Kidney (tissue), 22 donors: ENCODE measurements at places on chromosomes 7 and 10.
A peak's percentile ranks its signal among the peaks of the same experiment; 100 is the strongest.

- peaks cover 20% of the 10 kb centered on the region for H3K4me1 ChIP-seq
- no peak overlapping the region for H3K4me3 ChIP-seq
- H3K27ac ChIP-seq: peak overlapping the region; percentile 89
- no peaks in the 10 kb centered on the region for H3K27me3 ChIP-seq
These were observed 36.0 kb downstream of the MYOF start for GRCh38 chr10:93445978-93446720.

DNA sequence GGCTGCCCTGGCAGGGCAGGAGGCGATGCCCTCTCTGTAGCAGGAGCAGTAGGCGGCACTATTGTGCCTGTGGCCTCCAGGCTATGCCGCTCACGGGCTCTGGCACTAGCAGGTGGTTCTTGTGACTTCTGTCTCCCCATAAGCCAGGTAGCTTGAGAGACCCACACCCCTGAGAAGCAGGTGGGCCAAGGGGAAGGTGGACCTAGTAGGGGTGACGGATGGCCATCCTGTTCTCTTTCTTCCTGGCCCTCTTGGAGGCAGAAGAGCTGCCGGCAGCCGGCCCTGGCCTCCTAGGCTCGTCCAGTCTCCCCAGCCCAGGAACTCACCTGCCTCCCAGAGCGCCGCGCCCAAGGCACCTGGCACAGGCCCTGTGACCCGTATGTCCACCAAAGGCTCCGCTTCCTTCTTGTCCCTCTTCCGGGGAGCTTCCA is 15.4 kb downstream of the MMRN2 start:
- H3K27me3 ChIP-seq: no peaks in the 10 kb centered on the region
- DNase-seq: no peak
- no peaks in the 10 kb centered on the region for H3K4me1 ChIP-seq
- H3K27ac ChIP-seq: no peak overlapping the region
- no peaks in the 10 kb centered on the region for H3K36me3 ChIP-seq

- no peak for DNase-seq
- no peaks in the 10 kb centered on the region for H3K4me1 ChIP-seq
- H3K36me3 ChIP-seq: peaks cover 7% of the 10 kb centered on the region
- no peaks in the 10 kb centered on the region for H3K27me3 ChIP-seq
These were observed 52.2 kb downstream of the R3HCC1L start for GRCh38 chr10:98186681-98187080.

DNA sequence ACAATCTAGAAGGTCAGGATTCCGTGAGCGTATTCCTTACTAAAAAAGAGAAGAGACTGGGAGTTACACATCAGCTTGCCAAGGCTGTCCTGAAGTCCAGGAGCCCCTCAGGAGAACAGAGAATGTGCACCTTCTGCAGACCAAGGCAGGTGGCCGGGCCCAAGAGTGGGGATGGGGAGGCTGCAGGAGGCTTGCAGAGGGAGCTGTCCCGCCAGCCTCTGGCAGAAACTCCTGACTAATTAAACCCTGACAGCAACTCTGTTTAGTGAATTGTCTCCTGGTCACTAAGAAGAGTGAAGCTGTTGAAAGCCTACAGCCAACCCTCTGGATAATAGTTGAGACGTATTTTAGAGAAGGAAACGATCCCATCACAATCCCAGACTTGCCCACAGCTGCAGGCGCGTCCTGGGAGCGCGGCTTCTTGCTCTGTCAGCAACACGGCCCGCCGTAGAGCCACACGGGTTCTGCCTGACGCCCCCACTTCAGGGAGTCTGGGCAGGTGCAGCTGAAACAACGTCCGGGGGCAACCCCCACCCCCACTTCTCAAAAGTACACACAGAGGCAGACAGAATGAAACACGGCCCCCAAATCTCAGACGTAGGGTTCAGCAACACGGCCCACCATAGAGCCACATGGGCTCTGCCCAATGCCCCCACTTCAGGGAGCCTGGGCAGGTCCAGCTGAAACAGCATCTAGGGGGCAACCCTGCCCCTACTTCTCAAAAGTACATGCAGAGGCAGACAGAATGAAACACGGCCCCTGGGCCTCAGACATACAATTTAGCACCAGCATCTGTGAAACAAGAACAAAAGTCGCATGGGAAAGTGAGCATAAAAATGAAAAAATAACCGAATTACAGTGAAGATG is 45.2 kb downstream of the DIP2C start:
- no peaks in the 10 kb centered on the region for H3K27me3 ChIP-seq
- H3K27ac ChIP-seq: no peak overlapping the region
- no peaks in the 10 kb centered on the region for H3K4me1 ChIP-seq
- no peak for DNase-seq

DNA sequence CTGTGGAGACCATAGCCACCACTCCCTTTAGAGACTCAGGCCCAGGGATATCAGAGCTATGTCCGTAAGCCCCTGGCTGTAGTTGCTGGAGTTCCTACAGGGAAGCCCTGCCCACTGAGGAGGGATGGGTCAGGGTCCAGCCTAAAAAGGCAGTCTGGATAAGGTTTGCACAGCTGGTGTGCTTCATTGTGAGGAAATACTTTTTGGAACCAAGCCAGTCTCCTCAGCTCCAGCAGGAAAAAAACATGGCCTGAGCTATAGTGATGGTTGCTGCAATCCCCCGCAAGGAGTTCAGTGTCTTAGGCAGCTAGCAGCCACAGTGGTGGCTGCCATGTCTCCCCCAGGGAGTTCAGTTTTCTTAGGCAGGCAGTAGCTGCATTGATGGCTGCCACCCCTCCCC is 52.6 kb upstream of the CYP2C8 start:
- H3K4me3 ChIP-seq: no peak overlapping the region
- H3K27me3 ChIP-seq: no peaks in the 10 kb centered on the region
- no peaks in the 10 kb centered on the region for H3K36me3 ChIP-seq
- DNase-seq: no peak

DNA sequence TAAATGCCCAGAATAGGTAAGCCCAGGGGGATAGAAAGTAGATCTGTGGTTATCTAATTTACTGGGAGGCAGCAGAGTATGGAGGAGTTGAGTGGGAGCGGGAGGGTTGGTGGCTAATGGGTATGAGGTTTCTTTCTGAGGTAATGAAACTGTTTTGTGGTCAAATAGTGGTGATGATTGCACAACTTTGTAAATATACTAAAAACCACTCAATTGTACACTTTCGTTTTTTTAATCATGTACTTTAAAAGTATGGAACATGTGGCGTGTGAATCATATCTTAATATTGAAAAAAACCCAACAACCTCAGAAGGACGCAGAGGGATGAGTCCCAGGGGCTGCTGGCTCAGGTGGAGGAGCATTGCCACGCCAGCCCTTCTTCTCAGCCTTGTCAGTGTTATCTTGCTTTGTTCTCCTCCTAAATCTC is 118.1 kb downstream of the WDR11 start:
- DNase-seq: no peak
- no peak overlapping the region for H3K27ac ChIP-seq
- no peak overlapping the region for H3K4me3 ChIP-seq
- no peaks in the 10 kb centered on the region for H3K4me1 ChIP-seq
- no peaks in the 10 kb centered on the region for H3K36me3 ChIP-seq

GRCh38 chr10:103276896-103277712 is at the start of gene INA:
Gene INA (plus strand): TSS chr10:103277138. CDS start chr10:103277212, 74 bp downstream.
- no peaks in the 10 kb centered on the region for H3K36me3 ChIP-seq
- no peak within 1 kb of the TSS for H3K27ac ChIP-seq
- DNase-seq: peak; percentile 89
- H3K27me3 ChIP-seq: peaks cover 13% of the 10 kb centered on the region
- H3K4me3 ChIP-seq: no peak within 1 kb of the TSS
- H3K4me1 ChIP-seq: peaks cover 8% of the 10 kb centered on the region
